ENCODE measurements at places on chromosomes 1 and 21. TPM values are rescaled to one million over a fixed set of nuclear protein-coding genes. Genes with fewer than 3 reads are reported as not detected.

DNA sequence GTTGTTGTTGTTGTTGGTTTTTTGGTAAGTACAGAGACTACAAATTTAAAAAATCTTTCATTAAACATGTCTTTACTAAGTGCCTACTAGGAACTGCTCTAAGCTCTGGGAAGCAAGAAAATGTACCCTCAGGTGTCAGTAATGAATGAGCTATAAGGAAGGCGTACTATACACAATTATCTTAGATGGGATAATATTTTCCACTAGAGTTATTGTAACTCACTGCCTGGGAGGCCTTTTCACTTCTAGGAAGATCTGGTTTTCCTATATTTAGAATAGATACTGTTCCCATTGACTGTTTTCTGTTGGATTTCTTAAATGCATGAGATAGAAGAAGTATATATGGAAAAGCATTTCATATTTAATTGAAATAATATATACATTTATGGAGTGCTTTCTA lies 19.6 kb downstream of the CLIC4 start:
- DNase-seq = no peak

The OR2T11 gene
- not detected for total RNA-seq

The CCT3 gene
- total RNA-seq = 374 TPM

- no peak for DNase-seq
Measured at GRCh38 chr1:8698937-8699447, 118.4 kb downstream of the RERE start.

The KCNJ9 gene
- total RNA-seq = not detected

The NPPB gene
- total RNA-seq = not detected

GRCh38 chr1:22485431-22485830 lies 33.8 kb downstream of the ZBTB40 start:
- no peak for DNase-seq

The FOXO6 gene
- total RNA-seq = not detected

The FCGR3B gene
- not detected for total RNA-seq

DNA sequence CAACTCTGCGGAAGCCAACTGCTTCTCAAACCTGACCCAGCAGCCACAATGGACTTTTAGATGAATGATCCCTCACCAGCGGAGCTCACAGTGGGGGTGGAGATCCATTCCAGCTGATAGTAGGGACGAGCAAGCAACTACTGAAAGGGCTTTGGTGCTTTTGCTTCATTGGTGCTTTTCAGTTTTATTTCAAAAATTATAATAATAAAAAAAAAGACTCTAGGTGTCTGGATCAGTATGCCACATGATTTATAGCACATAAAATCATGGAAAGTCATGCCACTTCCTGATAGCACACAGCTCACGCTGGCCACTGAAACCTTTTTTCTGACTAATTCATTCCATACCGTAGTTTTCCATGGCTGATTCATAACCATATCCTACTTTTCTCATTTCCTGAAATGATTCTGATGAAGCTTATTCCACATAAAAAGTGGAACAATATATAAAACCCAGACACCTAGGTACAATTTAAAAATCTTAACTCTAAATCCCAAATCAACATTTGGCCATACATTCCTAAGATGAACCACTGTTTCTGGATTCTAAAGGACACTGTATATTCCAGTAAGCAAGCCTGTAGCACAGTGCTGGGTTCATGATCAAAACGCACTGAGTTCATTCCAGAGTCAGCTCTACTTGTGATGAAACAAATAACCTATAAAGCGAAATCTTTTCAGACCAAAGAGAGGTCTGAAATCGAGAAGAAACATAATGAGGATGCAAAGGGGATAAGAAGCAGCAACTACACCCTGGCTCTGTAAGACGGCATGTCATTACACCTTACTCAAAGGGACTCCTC lies 41.3 kb upstream of the KCNE1 start:
- DNase-seq = peak; percentile 98

The F5 gene
- not detected for total RNA-seq

- DNase-seq = no peak
Measured at GRCh38 chr1:159756397-159756796, 24.4 kb upstream of the DUSP23 start.

GRCh38 chr1:232226197-232226712 lies 403.7 kb downstream of the SIPA1L2 start:
- DNase-seq = peak; percentile 55

The LRRC71 gene
- under 0.01 TPM for total RNA-seq

DNA sequence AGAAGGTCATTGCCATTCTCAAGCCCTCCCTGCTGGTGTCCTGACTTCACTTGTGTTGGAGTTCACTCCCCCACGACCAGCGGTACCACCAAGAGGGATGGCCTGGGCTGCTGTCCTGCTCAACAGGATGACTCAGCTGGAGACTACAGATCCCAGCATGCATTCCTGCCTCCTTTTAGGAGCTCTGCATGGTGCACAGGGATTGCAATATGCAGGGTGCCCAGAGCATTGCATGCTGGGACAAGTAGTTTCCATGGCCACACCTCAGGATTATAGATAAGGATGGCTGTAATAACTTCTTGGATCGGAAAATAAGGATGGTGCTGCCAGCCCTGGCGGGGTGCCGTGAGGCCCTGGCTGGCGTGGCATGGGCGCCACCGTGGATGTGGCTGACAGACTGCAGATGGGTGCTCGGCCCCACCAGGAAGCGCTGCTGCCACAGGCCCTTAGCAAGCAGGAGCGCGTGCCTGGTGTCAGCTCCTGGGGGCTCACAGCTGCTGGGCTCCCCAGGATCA lies 150.0 kb downstream of the CASZ1 start:
- DNase-seq = peak; percentile 49

DNA sequence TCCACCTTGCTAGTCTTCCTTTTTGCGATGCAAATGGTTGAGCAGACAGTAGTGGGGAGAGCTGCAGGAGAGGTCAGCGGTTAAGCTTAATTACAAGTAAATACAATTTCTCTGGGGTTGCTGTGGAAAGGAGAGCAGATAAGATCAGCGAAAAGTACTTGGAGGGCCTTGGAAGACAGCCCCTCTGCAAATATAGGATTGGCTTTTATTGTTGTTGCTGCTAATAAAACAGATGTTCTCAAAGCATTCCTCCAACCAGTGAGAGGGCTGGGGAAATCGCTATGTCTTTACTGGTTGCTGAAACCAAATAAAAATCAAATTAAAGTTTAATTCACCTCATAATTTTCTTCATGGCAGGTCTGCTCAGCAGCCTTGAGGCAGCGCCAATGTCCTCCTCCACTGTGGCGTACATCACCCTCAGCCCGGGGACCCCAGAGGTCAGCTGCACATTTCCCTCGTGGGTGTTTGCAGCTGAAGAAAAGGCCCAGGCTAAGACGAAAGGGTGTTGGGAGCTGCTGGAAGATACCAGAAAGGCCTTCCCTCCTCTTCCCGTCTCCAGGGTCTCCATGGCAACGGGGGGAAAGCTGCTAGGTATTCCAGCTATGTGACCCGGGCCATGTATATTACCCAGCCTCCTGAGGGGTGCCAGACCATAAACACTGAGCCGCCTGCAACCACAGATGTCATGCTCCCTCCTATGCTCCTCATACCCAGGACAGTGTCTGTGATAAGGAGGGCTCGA lies 54.6 kb upstream of the POU2F1 start:
- peak; percentile 20 for DNase-seq

Measured in lung microvascular endothelial cell (primary cell).